Myocyte (in vitro differentiated cells): ENCODE measurements at places on chromosomes 5 and 9.
A peak's percentile ranks its signal among the peaks of the same experiment; 100 is the strongest.

- no peak for DNase-seq
Measured at GRCh38 chr9:37421914-37422288, 595 bp upstream of the GRHPR start.

DNA sequence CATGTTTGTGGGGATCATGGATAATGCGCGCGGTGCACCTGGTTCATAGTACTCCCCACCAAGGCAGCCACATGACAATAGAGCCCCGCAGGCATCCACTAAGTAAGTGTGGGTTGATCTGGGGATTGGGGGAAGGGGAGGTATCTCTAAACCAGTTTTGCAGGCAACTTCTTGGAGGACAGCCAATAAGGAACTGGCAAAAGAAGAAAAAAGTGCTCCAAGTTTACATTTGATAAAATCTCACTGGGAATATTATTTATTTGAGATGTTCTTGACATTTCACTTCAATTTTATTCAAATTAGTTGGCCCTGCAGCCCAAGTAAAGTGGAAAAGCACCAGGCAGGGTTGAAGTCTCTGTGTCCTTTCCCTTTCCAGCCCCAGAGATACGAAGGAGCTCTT, 8.5 kb downstream of the FBP1 start:
- DNase-seq: no peak

DNA sequence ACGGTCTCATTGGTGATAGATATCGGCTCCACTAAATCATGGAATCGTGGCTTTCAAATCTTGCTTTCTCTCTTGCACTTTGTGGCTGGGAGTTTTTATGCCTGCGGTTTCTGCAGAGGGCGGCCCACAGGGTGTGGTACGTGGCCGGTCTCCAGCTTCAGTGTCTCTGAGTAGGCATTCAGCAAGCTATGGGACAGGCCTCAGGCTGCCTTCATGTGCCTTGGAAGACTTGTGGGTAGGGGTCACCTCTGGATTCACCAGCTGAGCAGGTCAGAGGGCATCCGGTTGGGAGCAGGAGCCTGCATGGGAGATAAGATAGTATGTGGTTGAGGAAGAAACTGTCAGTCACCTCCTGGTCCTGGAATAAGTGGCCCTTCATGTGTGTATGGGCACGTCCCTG, 47.7 kb downstream of the AMBP start:
- no peak for DNase-seq

DNA sequence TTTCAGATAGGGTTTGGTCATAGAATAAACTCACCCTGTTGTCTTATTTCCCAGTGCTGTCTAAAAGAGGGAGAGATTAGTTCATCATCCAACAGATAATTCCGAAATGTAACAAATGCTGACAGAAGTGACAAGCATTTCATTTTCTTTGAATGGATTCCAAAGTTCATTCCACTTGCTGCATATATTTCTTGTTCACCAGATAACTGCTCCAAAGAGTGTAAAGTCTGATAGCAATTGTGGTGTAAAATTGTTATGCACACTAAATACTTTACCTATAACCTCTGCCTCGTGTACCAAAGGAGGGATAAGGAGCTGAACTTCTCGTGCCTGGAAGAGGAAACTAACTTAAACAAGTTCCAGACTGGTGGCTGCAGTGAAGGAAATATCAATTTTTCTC, 290.0 kb upstream of the ADAMTSL1 start:
- no peak for DNase-seq

DNA sequence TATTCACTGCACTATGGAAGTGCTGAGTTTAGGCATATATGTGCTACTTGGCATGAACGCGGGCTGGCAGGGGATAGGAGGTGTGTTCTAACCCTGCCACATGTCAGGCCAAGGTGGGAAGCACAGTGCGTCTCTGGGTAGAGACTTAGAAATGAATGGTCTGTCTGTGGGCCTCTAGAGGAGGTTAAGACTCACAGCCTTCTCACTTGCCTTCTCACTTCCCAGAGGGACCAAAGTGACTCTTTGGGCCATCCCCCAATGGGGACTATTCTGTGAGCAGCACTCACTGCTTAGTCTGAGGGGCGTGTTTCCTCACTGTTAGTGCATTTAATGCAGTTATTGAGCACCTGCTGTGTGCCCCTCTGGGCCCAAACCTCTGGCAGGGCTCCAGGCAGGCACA, 2.4 kb upstream of the PITX1 start:
- DNase-seq: no peak

GRCh38 chr9:84709056-84709455, 39.5 kb downstream of the NTRK2 start:
- no peak for DNase-seq

GRCh38 chr9:93567271-93567959, 9.0 kb upstream of the PHF2 start:
- peak; percentile 40 for DNase-seq
